AG04449 (cell line): ENCODE measurements at places on chromosomes 7 and 10.

DNA sequence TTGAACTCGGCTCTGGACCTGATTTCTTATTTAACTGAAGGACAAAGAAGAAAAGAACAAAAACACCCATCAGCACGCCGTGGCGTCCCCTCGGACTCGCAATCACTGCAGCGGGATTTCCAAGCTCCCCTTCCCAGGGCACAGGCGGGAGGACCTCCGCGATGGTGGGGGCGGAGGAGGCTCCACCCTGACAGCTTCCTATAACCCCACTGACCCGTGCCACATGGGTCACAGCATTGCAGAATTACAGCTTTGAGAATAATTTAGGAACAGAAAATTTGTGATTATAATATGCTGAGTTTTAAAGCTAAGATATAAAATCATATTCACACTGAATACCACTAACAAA lies 129.7 kb upstream of the SEC61G start:
- no peak for DNase-seq

GRCh38 chr10:11876324-11876723 lies 53.2 kb downstream of the PROSER2 start:
- DNase-seq = no peak

- DNase-seq = no peak
These were observed 222.2 kb upstream of the SH2B2 start for GRCh38 chr7:102064361-102065025.

DNA sequence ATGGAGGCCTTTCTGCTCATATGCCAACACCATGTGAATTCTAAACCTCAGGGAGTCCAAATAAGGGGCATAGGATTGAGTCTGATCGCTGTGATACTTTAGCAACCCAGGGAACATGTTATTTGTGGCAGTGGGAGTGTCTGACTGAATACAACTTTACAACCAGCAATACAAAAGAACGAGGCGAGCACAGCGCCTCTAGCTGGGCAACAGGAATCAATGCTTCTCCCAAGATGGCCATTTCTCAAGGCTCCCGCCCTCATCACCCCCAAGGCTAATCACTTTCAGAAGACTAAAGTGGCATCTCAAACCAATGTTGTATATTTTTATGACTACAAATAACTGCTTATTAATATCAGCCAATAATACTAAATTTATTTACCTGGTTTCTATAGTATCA lies 28.1 kb downstream of the YWHAG start:
- no peak for DNase-seq

DNA sequence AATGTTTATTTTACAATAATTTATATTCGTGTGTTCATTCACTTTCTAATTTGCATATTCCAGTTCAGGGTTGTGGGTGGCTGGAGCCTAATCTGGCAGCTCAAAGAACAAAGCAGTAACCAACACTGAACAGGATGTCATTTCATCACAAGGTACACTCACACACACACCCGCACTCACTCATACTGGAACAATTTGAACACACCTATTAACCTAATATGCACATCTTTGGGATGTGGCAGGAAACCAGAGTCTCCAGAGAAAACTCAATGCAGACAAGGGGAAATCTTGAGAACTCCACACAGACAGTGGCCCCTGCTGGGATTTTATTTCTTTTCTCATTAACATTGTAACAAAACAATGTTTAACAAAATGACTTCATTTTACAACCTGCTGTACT lies 97.4 kb downstream of the TWIST1 start:
- DNase-seq = no peak
